ENCODE measurements at places on chromosomes 12 and 14.

DNA sequence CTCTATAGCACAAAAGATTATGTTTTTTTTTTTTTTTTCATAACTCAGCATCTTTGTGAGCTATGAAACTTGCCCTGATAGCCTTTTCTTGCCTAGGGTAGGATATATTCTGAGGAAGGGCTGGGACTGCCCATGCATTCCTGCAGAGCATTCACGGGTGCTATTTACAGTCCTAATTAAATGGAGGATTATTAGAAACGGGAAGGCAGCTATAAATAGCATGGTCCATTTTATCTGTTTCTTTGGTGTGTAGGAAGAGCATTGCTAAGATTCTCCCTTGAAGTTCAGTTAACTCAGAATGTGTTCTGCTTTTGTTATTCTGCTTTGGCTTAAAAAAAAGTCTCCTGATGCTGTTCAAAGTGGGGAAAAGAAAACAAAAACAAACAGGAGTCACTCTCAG lies 630.9 kb downstream of the DIO2 start:
- DNase-seq = no peak

DNA sequence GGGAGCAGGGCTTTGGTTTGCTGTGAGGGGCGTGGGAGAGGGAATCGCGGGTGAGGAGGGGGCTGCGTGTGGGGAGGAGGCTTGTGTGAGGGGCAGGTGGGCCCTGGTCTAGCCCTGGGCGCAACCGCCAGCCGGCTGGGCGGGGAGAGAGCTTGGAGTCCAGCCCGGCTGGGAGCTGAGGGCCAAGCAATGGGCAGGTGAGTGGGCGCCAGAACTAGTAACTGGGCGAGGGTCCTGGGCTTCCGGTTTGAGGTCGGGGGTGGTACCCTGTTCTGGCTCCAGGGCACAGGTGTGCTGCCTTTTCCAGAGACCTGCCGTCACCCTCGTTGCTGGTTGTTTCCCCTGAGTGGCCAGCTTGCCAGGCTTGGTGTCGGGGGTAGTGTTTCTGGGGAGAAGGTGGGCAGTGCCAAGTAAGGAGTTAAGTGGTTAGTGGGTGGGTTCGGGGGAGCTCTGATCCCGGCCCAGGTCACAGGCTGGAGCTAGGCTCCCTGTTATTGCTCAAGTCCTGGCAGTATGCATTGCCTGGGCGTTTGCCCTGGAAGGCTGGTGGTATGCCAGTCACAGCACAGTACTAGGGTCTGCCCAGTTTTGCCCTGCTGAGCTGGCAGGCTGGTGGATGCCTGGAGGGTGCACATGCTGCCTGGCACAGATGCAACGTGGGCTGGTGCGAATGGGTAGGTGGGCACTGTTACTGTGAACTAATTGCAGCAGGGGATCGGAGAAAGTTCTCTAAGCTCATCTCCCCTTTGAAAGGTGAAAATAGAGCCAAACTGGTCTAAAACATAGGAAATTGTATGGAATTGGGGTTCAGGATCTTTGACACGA lies 683 bp downstream of the CIPC start:
- peak; percentile 61 for DNase-seq

GRCh38 chr12:41362510-41362909 lies 174.4 kb downstream of the PDZRN4 start:
- DNase-seq = no peak

DNA sequence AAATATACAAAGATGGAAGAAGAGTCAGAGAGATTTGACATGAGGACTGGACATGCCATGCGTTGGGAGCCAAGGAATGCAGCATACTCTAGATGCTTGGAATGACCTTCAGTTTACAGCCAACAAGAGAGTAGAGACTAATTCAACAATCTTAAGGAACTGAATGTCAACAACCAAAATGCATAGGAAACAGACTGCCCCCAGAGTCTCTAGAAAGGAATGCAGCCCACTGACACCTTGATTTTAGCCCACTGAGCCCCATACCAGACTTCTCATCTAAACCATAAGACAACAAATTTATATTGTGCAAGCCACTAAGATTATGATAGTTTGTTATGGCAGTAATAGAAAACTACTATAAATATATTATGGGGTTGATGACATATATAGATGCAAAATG lies 611.2 kb downstream of the RPS29 start:
- no peak for DNase-seq

GRCh38 chr12:128606538-128606937 lies 217.2 kb downstream of the SLC15A4 start:
- no peak for DNase-seq

GRCh38 chr12:59079472-59079871 lies 159.2 kb upstream of the LRIG3 start:
- no peak for DNase-seq

DNA sequence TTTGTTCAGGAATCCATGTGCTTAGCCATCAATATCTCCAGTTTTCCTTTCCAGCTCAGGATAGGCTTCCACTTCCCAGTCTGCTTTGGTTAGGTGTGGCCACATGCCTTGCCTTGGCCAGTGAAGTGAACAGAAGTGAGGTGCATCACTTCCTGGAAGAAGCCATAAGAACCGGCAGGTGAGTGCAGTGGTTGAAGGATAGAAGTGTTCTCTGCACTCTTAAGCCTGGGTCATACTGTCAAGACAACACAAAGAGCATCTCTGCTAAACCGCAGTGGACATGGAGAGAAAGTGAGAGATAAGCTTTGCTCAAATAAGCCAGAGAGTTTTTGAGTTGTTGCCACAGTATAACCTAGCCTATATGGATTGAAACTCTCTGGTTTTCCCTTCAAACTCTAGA lies 11.4 kb downstream of the GNG2 start:
- DNase-seq = no peak

DNA sequence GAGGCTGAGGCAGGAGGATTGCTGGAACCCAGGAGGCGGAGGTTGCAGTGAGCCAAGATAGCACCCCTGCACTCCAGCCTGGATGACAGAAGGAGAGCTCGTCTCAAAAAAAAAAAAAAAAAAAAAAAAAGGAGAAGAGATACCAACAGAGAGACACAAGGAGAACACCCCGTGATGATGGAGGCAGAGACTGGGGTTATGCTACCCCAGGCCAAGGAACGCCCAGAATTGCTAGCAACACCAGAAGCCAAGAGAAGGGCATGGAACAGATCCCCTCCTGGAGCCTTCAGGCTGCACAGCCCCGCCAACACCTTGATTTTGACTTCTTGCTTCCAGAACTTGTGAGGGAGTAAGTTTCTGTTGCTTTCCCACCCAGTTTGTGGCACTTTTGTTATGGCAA lies 148.0 kb upstream of the FOXN3 start:
- DNase-seq = no peak

DNA sequence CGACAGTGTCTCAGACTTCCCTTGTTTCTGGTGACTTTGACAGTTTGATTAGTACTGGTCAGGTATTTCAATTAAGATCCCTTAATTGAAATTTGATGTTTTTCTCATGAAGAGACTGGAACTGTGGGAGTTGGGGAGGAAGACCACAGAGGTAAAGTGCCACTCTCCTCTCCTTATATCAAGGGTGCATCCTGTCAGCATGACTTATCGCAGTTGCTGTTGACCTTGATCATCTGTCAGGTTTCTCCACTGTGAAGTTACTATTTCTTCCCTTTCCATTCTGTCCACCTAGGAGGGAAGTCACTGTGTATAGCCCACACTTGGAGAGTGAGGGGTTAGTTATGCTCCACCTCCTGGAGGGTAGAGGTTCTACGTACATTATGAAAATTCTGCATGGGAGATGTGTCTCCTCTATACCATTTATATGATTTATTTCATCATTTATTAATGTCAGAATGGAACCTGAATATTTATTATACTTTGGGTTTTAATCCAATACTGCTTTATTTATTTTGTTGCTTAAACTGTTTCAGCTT lies 40.3 kb upstream of the SMOC1 start:
- DNase-seq = no peak

DNA sequence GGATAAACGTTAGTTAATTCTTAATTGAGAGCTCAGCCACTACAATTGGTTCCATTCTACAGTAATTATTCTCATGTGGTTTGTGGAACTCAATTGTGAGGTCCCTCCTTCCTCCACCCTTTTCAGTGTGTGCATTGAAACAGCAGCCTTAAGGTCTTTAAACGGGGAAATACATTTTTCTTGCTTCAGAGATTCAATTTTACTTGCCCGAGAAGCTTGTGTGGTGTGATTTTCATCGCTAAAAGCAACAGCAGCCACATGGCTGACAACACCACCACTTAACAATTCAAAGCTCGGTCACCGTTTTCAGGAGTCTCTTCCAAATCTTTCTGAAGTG lies 733 bp upstream of the PPFIBP1 start:
- no peak for DNase-seq

GRCh38 chr14:98347686-98348085 lies 924.3 kb downstream of the BCL11B start:
- no peak for DNase-seq

- DNase-seq = no peak
These were observed 18.2 kb upstream of the FIGNL2 start for GRCh38 chr12:51866762-51867161.

DNA sequence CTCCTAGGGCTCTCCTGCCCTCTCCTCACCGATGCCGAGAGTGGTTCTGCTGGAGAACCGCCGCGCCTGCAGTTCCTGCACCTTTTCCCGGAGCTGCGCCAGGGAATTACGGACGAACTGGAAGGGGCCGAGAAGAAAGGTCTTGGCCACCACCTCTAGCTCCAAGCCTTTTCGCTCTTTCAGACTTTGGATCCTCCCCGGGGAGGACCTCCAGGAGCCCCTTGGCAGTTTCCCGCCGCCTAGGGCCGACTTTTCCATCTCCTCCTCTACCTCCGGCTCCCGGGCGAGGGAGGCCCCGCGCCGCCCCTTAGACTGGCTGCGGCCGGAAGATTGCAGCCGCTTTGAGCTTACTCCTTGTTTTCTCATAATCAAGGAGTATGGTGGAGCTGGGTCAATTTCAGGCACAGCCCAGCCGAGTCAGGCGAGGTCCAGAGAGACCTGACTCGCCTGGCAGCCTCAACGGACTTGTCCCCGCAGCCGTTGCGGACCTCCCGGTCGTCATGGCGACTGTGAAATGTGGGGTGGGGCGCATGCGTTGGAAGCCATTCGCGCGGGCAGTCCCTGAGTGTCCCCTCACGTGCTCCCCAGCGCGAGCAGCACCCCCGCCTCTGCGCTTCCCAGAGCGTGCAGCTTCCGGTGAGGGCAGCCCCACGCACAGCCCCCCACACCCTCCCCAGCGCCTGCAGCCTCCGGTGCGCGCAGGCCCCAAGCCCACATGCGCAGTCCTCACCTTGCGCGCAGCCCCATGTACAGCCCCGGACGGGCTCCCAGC lies at the start of gene DPY19L2:
Gene DPY19L2 (minus strand): TSS at position 466 of the 772 bp plus-strand sequence. CDS start 100 bp downstream, at position 366.
- DNase-seq = peak; percentile 90

DNA sequence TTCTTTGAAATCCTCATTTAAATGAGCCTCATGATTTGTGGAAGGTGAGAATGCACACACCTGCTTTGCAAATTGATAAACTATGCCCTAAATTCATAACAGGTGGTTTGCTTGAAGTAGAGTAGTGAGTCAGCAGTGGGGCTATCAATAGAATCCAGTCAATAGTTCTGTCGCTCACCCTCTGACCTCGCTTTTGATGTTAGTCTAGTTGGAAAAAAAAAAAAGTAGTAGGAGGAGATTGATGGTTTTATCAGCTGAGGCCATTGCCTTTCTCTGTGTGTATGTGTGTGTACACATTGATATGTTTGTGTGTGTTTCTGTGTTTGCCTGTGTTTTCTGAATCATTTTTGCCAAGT lies 267.3 kb downstream of the SNAPC1 start:
- DNase-seq = no peak

GRCh38 chr12:127381043-127381668 lies 885.8 kb upstream of the TMEM132C start:
- peak; percentile 49 for DNase-seq

- no peak for DNase-seq
These were observed 20.8 kb downstream of the ESRRB start for GRCh38 chr14:76396714-76397187.

DNA sequence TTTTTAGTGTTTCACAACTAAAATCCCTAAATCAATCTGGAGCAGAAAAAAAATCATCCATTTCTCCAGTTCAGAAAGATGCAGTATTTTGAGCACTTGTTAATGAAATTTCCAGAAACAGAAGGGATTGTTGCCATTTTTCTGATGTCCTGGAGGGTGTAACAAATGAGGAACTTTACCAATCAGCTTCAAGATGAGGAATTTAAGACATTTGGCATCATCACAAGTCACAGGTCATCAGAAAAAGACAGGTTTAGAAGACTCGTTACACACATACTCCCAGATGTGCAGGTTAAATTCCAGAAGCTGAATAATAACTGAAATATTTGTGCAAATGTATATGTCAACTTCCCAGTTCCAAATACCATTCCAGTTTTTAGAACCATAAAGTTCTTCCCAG lies 482 bp upstream of the PSMC1 start:
- peak; percentile 36 for DNase-seq

GRCh38 chr12:130640901-130641300 lies 75.2 kb downstream of the RIMBP2 start:
- no peak for DNase-seq

- no peak for DNase-seq
These were observed 580.1 kb downstream of the ALG10 start for GRCh38 chr12:34602213-34602940.

- DNase-seq = no peak
These were observed 81.4 kb downstream of the PAPOLA start for GRCh38 chr14:96583569-96584041.

DNA sequence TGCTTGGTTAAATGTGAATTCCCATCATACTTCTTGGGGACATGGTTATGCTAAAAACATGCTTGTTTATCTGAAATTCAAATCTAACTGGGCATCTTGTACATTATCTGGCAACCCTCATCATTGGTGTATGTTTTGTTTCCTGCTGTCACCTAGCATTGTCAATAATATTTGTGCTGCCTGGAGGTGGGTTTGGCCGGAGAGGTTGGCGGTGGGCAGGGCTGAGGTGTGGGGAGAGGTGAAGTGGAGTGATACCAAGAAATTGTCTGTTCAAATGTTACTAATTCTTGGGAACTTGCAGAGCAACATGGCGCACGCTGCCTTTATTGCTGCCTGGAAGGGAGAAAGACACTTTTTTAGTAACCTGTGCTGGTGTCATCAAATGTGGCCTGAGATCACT lies 280.5 kb downstream of the VRK1 start:
- DNase-seq = peak; percentile 58

DNA sequence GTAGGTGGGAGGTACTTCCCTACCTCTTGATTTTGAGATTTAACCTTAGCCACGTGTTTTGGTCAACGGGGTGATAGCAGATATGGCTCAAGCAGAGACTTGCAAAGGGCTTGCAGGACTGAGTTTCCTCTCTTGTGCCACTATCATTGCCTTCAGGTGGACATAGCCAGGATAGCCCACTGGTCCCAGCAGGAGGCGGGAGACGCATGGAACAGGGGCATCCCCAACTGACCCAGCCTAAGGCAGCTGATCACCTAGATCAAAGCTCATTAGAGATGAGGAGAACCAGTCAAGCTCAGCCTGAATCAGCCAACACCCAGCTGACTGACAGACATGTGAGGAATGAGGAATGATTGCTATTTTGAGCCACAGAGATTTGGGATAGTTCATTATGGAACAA lies 49.6 kb downstream of the CALM1 start:
- no peak for DNase-seq
